ENCODE measurements at places on chromosomes 6 and 20.

GRCh38 chr6:42032366-42032765 is 18.0 kb upstream of the TAF8 start:
- no peak for DNase-seq

DNA sequence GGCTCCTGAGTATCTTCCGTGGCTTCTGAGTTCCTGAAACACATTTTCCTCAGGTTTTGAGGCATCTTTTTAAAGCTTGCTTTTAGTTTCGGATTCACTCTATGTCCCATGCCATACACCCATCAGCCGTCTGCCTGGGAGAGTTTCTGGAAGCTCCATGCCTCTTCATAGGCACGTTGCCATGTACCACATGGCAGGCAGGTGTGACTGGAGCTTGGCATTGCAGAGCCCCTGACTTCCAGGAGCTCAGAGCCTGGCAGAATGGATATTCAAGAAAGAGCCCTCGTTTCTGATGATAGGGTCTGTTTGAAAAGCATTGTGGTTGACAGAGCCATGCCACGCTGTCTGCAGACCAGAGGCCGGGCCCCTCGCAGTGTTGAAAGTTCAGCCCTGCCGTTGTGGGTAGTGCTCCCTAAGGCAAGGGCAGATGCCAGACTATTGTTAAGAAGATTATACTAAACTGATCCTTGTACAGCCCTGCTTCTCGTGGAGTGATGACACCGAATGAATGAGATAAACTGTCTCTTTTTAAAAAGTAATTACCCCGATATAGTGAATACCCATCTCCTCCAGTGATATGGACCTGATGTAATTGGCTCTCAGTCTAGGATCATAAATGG is 100.0 kb downstream of the RPP40 start:
- DNase-seq, result no peak

- DNase-seq, result no peak
These were observed 21.1 kb downstream of the MYT1 start for GRCh38 chr20:64185276-64185900.

GRCh38 chr6:139520321-139520768 is 145.9 kb upstream of the CITED2 start:
- no peak for DNase-seq

GRCh38 chr6:44538131-44538806 is 150.8 kb downstream of the CDC5L start:
- no peak for DNase-seq

GRCh38 chr20:3235666-3236324 is 3.2 kb downstream of the SLC4A11 start:
- DNase-seq, result no peak

GRCh38 chr20:9130521-9130920 is 61.6 kb downstream of the PLCB4 start:
- no peak for DNase-seq

- no peak for DNase-seq
These were observed 29.6 kb downstream of the PTK7 start for GRCh38 chr6:43105538-43106222.

DNA sequence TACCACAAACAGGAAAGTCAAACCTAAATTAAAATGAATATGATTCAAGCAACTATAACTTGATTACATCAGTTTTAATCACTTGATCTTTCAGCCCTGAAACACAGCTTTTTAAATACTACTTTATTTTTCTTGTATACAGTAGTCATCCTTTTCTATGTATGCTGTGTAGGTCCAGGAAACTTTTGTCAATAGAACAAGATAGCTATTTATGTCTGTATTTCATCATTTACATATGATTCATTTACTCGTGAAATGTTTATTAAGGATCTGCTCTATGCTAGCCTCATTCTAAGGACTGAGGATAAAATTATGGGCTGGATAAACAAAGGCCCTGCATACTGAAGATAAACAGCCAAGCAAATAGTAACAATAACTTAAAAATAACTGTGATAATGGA is 930.2 kb downstream of the TFAP2A start:
- no peak for DNase-seq

GRCh38 chr6:115060581-115060980 is 717.8 kb upstream of the HS3ST5 start:
- no peak for DNase-seq

DNA sequence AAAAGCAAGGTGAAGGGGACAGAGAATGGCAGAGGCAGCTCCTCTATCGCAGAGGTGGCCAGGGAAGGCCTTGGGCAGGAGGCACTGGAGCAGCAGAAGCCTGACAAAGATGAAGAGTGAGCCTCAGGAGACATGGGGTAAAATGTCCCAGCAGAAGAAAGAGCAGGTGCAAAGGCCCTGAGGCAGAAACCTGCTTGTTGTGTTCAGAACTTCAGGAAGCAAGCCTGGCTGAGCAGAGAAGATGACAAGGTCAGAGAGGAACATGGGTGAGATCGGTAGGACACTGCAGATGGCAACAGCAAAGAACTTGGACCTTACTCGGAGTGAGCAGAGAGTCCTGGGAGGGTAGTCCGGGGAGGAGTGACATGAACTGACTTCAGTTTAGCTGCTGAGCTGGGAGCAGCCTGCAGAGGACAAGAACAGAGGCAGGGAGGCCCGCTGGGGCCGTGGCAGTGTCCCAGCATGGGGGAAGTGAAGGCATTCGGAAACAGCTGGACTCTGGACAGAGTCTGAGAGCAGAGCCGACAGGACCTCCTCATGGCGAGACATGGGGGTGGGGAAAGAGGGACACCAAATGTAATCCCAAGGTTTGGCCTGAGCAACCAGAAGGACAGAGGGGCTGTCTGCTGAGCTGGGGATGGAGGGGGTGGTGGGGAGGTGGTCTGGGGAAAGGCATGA is 106.3 kb downstream of the PREX1 start:
- DNase-seq, result no peak

GRCh38 chr6:87336367-87336766 is 7.3 kb upstream of the GJB7 start:
- DNase-seq, result no peak

DNA sequence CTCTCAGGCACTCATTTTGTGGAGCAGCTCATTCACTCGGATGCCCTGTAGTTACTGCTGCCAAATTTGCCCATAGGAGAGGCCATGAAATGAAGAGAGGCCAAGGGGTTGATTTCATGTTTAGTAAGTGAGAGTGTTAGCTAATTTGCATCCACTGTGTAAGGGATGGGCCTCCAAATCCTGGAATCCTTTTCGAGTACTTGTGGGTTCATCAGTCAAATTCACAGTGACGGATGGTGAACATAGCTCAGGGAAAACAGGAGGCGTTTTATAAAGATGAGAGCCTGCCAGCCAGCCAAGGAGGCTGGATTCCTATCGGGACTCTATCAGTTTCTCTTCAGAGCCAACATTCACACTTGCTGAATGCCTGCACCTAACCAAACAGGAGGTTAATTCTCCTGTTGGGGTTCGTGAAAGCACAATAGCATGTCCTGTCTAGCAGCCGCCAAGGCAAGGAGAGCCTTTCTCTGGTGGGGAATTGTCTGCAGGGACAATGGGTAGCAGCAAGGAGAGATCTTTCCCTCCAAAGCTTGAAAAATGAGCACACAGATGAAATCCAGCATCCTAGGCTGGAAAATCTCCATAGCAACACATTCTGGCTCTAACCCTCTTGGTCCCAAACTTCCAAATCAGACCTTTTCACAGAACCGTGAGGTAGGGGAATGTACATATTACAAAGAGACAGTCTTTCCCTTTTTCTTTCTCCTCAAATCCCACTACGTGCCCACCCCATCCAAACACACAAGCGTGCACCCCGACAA is 231.4 kb upstream of the ECI2 start:
- DNase-seq, result no peak

- DNase-seq, result no peak
These were observed 35.3 kb downstream of the TAF11 start for GRCh38 chr6:34852406-34853085.

- no peak for DNase-seq
These were observed 444.7 kb upstream of the MAP3K7 start for GRCh38 chr6:91031581-91031980.

All from stromal cell of bone marrow (primary cell).